NCI-H146 (cell line): ENCODE measurements at places on chromosomes 6 and 20.

GRCh38 chr6:82364087-82365015 is 734 bp downstream of the TPBG start:
- DNase-seq: peak; percentile 79

- no peak for DNase-seq
Measured at GRCh38 chr6:46719099-46719498, 16.1 kb downstream of the PLA2G7 start.

- no peak for DNase-seq
Measured at GRCh38 chr6:44701637-44702101, 314.2 kb downstream of the CDC5L start.

- no peak for DNase-seq
Measured at GRCh38 chr20:50980071-50980681, 21.6 kb downstream of the MOCS3 start.

DNA sequence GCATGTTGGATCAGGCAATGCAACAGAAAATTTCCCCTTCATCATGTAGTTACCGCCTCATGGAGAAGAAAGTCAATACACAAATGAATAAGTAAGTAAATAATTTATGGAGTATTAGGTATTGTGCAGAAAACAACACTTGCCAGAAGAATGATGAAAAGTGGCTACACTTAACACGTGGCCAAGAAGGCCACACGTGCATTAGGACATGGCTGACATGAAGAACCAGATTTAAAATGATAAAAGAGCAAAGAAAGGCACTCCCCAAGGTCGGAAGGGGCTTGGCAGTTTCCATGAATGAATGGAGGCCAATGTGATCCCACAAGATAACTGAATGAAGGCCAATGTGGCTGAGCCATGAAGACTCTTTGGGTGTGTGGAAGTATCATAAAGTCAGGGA is 447.2 kb downstream of the DOK5 start:
- no peak for DNase-seq

GRCh38 chr6:52053038-52053695 is 34.2 kb downstream of the PKHD1 start:
- DNase-seq: no peak

- DNase-seq: no peak
Measured at GRCh38 chr6:148440877-148441453, 98.3 kb downstream of the SASH1 start.

DNA sequence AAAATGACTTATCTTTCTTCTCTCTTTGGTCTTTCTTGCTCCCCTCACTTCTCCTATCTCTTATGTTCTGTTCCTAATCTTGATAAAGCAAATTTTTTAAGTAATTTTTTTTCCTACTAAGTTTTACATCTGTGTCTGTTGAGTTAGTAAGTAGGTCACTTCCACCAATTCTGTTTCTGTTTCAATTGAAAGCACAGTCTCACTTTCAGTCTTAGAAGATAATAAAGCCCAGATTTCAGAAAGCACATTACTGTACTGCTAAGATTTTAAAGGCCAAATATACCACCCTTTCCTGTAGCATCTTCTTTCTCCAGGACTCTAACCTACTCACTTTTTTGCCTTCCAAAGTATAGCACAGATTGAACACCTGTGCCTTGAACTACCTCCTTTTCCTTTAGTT is 866.1 kb upstream of the ADGRB3 start:
- no peak for DNase-seq

GRCh38 chr20:62980380-62980960 is 26.3 kb downstream of the BHLHE23 start:
- peak; percentile 73 for DNase-seq

GRCh38 chr6:98498866-98499265 is 335.5 kb upstream of the POU3F2 start:
- DNase-seq: peak; percentile 15

GRCh38 chr6:152636609-152637295 is 410 bp downstream of the SYNE1 start:
- peak; percentile 50 for DNase-seq

- DNase-seq: peak; percentile 59
Measured at GRCh38 chr6:35181933-35182612, 31.7 kb upstream of the SCUBE3 start.

- no peak for DNase-seq
Measured at GRCh38 chr20:38152175-38152620, 12.9 kb downstream of the TGM2 start.

DNA sequence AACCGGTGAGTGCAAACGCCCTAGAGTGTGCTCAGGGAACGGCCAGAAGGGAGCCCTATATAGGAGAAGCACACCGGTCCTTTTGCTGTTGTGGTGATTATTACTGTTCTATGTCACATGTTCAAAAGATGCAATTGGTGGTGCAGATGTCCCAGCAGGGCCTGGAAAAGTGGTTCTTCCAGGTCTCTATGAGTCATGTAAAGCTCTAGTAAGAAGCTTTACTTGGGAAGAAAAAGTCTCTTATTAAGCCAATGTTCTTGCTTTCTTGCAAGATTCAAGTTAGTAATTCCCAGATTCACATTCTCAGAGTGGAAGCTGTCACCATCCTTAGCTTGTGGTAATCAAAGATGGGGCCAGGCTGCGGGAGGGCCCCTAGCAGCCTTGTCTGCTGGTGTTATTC is 23.3 kb downstream of the EDN3 start:
- no peak for DNase-seq

DNA sequence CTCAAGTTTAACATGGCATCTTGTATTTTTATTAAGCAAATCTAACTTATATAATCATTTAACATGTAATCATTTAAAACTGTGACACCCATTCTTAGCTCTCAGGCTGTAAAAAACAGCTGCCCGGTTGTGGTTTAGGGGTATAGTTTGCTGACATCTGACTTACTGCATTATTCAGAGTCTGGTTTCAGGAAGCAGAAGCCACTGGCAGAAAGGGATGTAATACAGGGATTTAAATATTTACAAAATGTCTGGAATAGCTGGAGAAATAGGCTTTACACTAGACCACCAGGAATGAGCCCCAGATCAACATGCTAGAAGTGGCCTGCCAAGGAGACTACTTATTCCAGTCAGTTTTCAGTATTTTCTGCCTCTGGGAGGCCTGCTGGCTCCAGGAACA is 421.1 kb downstream of the CD109 start:
- no peak for DNase-seq

- DNase-seq: peak; percentile 72
Measured at GRCh38 chr20:24994470-24995368, 2.2 kb upstream of the APMAP start.

- no peak for DNase-seq
Measured at GRCh38 chr6:111183702-111184517, 96.6 kb downstream of the SLC16A10 start.

DNA sequence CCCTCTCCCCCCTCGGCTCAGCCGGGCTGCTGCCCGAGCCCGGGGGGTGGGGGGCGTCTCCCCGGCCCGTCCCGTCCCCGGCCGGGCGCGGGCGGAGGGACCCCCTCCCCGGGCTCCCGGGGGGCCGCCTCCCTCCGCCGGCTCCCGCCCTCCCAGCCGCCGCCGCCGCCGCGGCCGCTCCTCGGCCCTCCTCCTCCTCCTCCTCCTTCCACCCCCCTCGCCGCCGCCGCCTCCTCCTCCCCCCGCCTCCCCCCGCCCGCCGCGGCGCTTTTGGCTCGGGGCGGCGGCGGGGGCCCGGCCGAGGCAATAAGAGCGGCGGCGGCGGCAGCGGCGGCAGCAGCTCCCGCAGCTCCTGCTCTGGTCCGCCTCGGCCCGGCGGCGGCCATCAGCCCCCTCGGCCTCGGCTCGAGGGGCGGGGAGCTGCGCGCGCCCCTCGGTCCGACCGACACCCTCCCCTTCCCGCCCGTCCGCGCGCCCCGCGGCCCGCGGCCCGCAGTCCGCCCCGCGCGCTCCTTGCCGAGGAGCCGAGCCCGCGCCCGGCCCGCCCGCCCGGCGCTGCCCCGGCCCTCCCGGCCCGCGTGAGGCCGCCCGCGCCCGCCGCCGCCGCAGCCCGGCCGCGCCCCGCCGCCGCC is 38.7 kb downstream of the GNAS start:
- peak; percentile 90 for DNase-seq

DNA sequence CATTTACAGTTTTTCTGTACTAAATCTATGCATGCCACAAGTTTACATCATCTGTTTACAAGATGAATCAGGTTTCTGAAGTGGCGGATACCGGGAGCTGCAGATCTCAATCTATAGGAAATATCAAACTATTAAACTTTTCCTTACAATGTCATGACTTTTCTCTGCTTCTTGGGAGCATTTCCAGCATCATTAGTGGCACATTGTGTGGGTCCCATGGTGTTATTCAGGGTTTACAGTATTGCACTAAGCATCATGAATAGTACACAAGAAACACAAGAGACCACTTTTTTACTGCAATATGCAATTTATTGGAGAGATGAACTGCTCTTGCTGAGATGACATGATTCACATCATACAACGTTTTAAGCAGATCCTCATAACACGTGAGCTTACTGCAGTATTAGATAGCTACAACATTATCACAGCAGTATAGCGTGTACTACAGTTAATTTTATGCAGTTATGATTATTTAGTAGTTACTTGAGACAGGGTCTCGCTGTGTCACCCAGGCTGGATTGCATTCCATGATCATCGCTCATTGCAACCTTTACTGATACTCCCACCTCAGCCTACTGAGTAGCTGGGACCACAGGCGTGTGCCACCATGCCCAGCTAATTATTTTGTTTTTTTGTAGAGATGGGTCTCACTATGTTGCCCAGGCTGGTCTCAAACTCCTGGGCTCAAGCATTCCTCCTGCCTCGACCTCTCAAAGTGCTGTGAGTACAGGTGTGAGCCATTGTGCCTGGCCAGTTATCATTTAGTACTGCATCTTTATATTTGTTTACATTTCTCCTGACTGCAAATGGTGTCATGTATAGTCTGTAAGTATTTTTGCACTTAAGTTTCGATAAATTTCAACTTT is 18.4 kb downstream of the BLTP3A start:
- no peak for DNase-seq

GRCh38 chr6:29666826-29667130 is 9.9 kb downstream of the MOG start:
- DNase-seq: no peak

- no peak for DNase-seq
Measured at GRCh38 chr6:47674673-47675072, 23.7 kb upstream of the ADGRF4 start.

DNA sequence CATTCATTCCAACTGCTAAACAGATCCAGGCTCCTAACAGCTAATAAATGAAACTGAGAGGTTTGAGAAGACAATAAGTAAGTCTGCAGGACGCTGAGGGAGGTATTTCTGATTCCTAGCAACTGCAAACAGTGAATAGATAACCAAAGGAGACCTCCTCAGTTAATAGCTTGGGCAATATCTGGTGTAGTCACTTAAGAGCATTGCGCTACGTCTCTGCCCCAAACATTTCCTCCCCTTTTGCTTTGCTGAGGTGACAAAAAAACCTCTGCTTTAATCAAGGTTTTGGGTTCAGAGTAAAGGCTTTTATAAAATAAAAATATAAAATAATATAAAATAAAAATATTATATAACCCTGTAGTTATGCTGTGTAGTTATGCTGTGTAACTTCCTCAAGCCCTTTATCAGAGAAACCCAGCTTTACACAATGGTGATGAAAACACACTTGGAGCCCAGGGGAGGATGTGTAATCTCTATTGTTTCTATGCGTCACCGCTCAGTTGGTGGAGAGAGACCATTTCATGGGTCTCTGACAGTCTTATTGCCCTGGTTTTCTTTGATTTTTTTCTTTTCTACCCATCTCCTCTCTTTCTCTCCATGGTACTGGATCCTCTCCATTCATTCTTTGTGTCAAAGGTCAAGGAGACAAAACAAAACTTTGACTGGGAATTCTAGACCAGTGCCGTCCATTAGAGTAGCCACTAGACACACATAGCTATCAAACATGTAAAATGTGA is 18.9 kb upstream of the CALHM5 start:
- no peak for DNase-seq

- no peak for DNase-seq
Measured at GRCh38 chr6:68727699-68728098, 92.6 kb downstream of the ADGRB3 start.

DNA sequence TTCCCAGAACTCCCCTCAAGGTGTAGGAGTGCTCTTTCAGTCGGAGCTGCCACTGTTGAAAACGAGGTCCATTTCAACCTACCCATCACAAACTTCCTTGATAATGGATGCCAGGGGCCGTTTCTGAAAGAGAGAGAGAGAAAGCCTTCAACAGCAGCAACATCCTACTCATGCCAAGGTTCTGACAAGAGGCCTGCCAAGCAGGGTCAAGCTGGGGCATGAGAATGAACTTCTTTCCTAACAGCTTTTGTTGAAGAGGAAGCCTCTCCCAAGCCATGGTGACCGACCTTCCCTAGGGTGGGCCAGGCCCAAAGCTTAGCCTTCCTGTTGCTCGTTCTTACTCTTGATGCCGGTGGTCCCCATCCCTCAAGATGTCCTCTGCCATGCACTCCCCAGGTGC is 12.4 kb downstream of the ELMO2 start:
- no peak for DNase-seq

- DNase-seq: no peak
Measured at GRCh38 chr6:120908767-120909166, 425.5 kb downstream of the TBC1D32 start.

- no peak for DNase-seq
Measured at GRCh38 chr20:8829256-8829655, 239.6 kb upstream of the PLCB4 start.

- DNase-seq: no peak
Measured at GRCh38 chr6:5023923-5024322, 20.1 kb upstream of the RPP40 start.

DNA sequence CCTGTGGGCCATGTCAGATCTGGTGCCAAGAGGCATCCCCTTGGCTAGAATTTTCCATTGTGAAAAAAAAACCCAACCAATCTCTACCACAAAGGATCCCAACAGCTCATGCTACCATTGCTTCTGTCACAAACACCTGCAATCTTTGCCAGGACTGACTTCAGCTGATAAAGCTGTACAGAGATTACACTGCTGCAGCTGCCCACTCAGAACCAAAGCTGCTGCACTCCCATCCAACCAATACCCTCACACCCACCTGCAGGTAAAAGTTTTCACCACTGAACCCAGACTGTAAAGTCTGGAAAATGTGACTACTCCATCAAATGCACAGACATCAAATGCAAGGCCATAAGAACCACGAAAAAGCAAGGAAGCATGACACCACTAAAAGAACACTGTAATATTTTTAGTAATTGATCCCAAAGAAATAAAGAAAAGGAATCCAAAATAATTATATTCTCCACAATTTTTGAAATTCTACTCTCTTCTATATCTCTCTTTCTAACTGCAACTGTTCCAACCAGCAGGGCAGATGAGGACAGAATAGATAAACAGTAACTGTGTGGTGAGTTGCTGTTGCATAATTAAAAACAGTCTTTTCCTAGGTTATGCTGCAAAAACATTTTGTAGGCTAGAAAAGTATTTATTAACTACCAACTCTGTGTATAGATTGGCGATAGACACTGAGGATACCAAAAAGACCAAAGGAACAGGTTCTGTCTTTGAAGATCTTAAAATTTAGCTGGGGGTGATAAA is 128.0 kb upstream of the MCHR2 start:
- DNase-seq: no peak

DNA sequence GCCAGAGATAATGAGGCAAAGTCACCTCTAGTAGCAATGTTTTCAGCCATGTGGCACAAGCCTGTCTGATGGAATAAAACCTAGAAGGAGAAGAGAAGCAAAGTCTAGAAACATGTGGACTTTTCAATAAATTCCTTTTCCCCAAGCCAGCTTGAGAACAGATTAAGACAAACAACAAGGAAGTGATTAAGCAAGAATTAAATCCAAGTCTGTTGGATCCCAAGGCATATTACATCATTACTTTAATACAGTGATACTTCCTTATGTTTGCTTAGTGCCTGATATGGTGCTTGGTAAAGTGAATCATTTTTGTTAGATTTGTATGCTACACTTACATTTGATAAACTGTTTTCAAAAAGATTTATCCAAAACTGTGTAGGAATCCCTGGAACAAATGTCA is 260.3 kb upstream of the FAM83B start:
- DNase-seq: no peak

- no peak for DNase-seq
Measured at GRCh38 chr6:71444222-71444621, 155.6 kb downstream of the OGFRL1 start.
